Stimulated activated CD4-positive, alpha-beta T cell treated with anti-CD3 and anti-CD28 coated beads, TNF-alpha, amount 100 ng/mL, for 48 hours (primary cell): ENCODE measurements at places on chromosomes 3 and 15.

DNA sequence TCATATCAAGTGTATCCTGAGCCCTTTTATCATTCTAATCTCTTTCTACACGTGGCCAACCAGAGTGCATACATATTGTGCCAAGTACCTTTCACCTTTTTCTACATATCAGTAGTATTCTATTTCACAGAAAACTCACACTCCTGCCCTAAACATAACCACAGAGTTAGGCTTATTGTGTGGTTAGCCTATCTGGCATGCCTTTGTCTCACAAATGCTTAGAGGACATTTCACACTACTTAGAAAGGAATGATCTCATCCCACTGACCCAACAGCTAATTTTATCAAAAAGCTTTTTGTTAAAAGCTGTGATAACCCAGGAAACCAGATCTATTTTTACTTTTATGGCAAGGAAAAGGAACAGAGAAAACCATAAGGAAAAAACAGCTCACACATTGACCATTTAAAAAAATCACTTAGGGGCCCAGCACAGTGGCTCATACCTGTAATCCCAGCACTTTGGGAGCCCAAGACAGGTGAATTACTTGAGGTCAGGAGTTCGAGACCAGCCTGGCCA is 17.8 kb upstream of the MAP4 start:
- DNase-seq, result no peak

- DNase-seq, result no peak
Measured at GRCh38 chr15:91891101-91891500, 37.6 kb downstream of the SLCO3A1 start.

- DNase-seq, result no peak
Measured at GRCh38 chr3:18483226-18483625, 58.1 kb upstream of the SATB1 start.

GRCh38 chr3:174821477-174821876 is 37.7 kb upstream of the NAALADL2 start:
- no peak for DNase-seq

DNA sequence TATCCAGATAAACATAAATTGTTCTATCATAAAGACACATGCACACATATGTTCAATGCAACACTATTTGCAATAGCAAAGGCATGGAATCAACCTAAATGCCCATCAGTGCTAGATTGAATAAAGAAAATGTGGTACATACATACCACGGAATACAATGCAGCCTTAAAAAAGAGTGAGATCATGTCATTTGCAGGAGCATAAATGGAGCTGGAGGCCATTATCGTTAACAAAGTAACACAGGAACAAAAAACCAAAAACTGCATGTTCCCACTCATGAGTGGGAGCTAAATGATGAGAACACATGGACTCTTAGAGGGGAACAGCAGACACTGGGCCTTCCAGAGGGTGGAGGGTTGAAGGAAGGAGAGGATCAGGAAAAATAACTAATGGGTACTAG is 79.2 kb downstream of the SH3GL3 start:
- DNase-seq, result no peak

GRCh38 chr3:173096994-173097785 is 43.8 kb downstream of the SPATA16 start:
- DNase-seq, result no peak

DNA sequence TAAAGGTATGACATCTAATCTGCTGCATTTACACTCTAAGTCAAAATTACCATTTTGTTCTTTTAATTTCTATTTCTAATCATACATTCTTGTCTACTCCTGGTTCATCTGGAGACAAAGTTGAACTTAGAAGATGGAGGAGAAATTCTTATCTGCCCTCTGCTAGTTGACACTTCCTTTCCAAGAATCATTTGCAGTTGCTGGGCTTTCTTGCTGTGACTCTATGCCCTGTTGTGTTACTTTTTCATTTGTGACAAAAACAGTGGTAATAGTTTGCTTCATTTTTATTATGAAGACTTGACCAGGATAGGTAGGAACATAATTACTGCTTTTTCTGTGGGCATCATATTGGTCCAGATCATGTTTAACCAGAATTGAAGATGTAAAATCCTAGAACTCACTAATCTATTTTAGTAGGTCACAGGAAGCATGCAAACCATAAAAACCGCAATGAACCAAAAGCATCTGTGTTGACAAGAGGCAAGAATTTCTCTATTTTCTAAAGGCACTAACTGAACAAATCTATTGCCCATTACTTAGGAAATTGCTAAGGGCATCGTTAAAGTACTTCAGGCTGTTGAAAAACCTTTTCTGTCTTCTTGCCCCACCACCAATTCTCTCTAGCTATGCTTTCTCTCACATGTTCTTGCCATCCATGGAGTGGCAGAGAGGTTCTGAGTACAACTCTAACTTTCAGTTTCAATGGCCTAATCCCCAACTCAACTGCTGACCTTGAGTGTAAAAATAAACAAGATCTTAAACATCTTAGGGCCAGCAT is 4.2 kb upstream of the CCR2 start:
- no peak for DNase-seq

GRCh38 chr15:100059094-100059493 is 282.7 kb downstream of the ADAMTS17 start:
- no peak for DNase-seq

GRCh38 chr3:187448674-187449073 is 80.5 kb downstream of the RTP4 start:
- DNase-seq, result no peak

GRCh38 chr3:34364335-34364734 is 565.9 kb downstream of the PDCD6IP start:
- no peak for DNase-seq

- DNase-seq, result no peak
Measured at GRCh38 chr15:101773496-101774100, 29.7 kb upstream of the OR4F6 start.

GRCh38 chr15:88607951-88608350 is 13.2 kb upstream of the AEN start:
- DNase-seq, result no peak

- DNase-seq, result no peak
Measured at GRCh38 chr15:75061272-75061671, 37.9 kb downstream of the PPCDC start.

GRCh38 chr3:178671791-178672190 is 135.6 kb downstream of the KCNMB2 start:
- no peak for DNase-seq

GRCh38 chr3:186311441-186311840 is 50.6 kb downstream of the DGKG start:
- DNase-seq, result no peak

DNA sequence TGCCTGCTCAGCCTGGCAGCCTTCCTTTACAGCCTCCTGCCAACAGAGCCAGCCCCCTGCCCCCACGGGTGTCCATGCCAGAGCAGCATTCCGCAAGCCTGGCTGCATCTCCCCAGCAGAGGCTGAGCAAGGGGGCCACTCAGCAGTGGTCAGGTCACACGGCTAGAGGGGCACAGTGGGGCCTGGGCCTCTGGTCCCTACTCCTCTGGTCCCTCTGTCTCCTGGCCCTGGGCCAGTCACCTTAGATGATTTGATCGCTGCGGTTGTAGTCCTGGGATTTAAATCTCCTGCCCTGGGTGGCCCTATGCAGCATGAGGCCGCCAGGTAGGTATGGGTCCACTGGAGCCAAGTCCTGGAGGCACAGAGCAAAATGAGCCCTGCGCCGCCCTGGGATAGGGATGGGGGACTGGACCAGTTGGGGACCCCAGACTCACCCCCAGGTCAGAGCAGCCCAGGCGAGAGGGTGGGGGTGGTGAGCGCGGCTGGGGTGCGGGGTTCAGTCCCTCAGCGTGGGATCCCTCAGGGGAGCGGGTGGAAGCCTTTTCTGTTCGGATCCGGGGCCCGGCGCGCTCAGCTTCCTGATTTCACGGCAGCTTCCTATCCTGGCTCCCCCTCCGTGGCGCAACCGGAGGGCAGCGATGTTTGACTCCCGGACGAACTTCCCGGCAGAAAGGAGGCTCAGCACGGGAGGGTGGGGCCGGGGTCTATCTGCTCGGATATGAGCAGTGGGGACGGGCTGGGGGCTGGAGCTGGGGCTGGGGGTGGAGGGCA is at the start of gene ZBTB47:
TSS of gene ZBTB47 (plus strand) at position 138 of the 771 bp plus-strand sequence. CDS start 4,659 bp downstream, outside the sequence.
- no peak for DNase-seq
